ENCODE measurements at places on chromosomes 2 and 18.
A peak's percentile ranks its signal among the peaks of the same experiment; 100 is the strongest.

DNA sequence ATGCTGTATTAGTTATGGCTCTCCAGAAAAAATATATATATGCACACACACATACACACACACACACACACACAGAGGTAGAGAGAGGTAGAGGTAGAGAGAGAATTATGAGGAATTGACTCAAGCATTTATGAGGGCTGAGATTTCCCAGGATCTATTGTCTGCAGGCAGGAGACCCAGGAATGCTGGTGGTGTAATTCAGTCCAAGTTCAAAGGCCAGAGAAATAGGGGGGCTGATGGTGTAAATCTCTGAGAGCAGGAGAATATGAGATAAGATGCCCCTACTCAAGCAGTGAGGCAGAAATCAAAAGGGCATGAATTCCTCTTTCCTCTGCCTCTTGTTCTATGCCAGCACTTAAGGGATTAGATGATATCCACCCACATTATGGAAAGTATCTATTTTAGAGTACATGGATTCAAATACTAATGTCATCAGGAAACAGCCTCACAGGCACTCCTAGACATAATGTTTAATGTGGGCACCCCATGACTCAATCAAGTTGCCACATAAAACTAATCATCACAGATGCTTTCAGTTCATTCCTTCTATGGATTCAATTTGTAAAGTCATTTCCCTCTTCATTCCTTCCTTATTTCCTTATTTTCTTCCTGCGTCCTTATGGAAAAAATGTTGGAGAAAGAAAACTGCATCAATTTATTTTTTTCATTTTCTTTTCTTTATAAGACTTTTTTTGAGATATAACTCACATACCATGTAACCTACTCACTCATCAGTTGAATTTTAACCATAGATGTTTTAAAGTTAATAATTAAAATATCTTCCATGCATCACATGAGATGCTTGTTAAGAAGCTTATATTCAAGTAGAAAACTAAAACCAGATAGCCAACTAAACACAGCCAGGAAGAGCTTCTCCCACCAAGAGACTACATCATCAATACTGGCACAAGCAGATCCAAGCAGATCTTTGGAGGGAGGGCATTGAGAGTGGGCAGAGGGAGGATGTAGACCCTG, 406.2 kb downstream of the MBD2 start:
- DNase-seq = no peak

DNA sequence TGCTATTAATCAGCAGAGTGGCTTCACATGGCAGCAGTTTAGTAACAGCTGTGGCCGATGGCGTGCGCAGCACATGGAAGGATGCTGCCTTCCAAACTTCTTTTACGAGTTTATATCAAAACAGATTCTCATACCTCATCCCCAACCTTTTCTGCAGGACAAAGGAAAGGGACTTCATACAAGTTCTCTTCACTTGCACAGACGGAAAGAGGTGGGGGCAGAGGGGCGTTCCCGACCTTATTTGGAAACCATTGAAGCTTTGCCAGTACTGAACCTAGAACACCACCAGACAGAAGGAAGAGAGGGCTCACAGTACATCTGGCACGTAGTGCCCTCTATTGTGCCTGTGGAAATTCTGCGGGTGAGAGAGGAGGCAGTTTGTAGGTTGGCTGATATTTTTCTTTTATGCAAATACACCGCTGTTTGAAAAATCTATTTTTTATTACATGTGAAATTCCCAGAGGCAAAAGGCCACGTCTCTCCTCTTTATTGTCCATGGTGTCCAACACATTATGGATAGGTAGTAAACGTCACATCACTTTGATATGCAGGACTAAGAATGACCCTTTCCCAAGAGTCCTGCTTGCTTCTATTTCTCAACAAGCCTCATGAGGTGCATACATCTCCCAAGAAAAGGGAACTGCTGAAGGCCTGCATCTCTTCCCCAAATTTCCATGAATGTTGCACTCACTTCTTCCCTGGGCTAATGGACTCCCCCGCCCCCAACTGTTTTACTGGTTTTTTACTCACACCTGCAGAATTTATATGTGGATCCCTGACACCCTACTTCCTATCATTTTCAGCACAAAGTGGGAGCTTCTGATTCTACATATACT, 31.3 kb downstream of the COLEC12 start:
- no peak for DNase-seq

DNA sequence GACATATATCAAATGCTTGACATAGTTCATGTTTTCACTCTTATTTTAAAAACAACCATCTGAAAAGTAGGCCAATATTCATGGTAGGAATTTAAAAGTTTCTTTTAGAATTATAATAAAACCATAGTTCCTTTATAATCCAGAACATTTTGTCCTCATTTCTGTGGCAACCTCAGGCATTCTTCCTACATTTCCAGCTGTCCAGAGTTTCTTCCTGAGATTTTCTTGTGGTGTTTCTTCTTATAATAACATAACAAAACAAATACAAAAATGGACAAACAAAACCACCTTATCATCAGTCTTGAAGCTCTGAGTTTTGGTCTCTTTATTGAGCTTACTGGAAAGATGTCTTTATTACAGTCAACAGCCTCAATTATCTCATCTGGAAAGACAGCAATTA, 2028.6 kb upstream of the CELF4 start:
- DNase-seq = no peak

- peak; percentile 75 for DNase-seq
These were observed 63.0 kb upstream of the MSH2 start for GRCh38 chr2:47339745-47340541.

GRCh38 chr2:149155196-149155969, 116.9 kb downstream of the LYPD6B start:
- DNase-seq = no peak

DNA sequence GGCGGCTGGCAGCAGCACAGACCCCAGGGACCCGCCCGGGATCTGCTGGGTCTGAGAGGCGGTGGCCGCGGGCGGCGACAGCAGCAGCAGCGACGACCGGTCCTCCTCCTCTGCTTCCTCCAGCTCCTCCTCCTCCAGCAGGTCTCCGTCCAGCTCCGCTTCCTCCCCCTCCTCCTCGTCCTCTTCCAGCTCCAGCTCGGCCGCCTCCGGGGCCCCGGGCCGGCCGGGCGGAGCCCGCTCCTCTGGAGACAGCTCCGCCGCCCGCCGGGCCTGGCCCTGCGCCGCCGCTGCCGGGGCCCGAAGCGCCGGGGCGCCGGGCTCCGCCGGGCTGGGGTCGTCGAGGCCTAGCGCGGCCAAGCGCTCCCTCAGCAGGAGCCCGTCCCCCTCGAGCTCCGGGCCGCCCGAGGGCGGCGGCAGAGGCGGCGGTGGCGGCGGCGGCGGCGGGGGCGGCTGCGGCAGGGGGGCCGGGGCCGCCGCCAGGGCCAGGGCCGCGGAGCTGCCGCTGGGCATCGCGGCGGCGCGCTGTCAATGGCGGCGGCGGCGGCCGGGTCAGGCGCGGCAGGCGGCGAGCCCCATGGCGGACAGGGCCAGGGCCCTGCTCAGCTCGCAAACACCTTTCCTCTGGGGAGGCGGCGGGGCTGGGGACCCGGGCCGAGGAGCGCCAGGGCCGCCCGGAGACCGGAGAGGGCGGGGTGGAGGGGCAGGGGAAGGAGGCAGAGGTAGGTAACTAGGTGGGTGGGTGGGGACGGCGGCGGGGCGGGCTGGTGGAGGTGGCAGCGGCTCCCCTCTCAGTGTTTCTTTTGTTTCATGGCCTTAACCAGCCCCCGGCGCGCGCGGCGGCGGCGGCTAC, 445 bp downstream of the MEX3C start:
- peak; percentile 75 for DNase-seq

DNA sequence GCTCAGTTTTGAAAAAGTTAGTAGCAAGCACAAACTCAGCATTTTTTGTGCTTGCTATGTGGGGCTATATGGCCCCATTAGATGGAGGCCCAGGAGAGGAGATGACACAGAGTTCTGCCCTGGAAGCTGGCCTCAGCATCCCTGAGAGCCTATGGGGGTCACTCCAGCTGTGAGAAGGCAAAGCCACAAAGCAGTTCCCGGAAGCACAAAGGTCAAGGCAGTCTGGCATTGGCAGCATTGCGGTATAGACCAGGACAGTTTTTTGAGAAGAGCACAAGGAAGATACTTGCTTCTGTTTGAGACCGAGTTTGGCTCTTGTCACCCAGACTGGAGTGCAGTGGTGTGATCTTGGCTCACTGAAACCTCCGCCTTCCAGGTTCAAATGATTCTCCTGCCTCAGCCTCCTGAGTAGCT, 7.5 kb upstream of the ITPRIPL1 start:
- no peak for DNase-seq

DNA sequence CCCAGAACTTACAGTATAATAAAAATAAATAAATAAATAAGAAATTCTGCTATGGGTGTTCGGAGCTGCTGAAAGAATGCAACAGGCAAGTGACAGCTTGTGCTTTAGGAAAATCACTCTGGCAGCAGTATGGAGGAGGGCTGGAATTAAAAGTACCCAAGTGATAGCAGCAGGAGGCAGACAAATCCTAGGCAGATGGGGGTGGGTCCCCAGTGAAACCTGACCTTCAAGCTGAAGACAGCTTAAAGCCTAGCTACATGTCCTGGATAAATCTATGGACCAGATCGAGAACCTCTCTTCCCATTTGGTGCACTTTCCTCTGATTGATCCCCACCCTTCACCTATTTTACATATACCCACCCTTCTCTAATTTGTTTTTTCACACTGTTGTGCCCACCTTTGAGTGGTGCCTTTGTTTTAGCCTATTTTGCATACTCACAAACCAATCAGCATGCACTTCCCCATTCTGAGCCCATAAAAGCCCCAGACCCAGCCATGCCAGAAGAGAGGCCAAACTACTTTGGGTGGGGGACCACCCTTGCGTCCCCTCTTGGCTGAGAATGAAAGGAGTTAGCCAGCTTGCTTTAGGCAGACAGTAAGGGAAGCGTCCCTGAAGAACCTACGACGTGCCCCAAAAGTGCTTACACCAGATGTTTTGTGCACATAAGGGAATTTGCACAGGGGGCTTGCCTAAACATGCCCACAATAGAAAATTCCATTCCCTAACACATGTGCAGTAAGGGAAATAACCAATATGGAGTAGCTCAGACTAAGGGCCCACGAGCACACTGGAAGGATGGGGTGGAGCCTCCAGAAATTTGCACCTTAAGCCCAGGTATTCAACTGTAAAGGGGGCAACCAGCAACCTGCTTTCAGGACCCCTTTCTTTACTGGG, 3.0 kb downstream of the METTL8 start:
- DNase-seq = no peak

- no peak for DNase-seq
These were observed 12.6 kb upstream of the TTC32 start for GRCh38 chr2:19914266-19914975.

GRCh38 chr2:237444071-237444470, 30.1 kb upstream of the COL6A3 start:
- no peak for DNase-seq

- peak; percentile 34 for DNase-seq
These were observed 19.7 kb upstream of the TNFAIP6 start for GRCh38 chr2:151337643-151338042.

DNA sequence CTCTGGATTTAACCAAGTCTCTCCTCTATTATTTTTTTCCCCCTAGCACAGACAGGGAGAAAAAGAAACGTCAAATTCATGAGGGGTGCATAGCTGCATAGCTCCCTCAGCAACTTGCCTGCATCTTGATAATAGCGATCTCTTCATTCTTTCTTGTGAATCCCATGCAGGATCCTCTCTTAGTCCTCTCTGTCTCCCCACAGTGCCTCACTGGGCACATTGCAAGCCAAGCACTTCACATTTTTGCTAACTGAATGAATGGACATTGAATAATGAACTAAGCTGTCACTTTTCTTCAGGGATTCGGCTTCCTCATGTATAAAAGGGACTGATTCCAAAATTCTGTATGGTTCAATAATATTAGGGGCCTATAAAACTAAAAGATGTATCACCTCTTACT, 2.9 kb upstream of the EPB41L3 start:
- peak; percentile 3 for DNase-seq

DNA sequence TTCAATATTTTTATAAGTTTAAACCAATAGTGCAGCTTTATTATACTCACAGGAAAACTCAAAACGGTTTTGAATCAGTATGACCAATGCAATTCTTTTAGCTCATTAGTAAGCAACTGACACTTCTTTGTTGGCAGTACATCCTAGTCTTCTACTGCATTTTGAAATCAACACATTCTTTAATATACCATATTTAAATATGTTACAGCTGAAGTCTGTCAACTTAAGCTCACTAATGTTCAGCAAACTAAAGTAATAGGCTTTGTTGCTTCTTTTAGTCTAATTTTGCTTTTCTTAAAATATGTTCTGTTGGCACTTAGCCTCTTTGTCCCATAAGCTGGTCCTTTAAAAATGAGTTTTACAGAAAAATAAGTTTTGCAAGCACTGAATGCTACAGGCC, 55.4 kb upstream of the CCBE1 start:
- DNase-seq = no peak

DNA sequence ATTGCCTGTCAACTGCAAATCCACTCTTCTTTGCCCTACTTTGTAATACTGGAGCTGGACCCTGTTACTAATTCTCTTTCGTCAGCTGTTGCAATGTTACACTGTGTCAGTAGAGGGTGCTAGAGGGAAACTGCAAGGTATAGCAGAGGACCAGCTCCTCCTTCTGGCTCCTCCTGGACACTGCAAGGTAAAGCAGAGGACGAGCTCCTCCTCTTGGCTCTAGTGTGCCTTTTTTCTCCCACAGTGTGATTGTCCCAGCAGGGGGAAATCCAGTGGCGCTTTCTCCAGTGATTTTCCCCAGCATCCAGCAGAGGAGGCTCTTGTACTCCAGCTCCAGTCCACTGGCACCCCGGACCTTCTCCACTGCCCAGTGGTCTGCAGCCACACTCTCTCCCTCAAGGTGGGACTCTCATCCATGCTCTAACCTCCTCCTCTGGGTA, 95.6 kb downstream of the CAPN13 start:
- DNase-seq = peak; percentile 89

GRCh38 chr2:7915302-7916091, 766.4 kb upstream of the ID2 start:
- DNase-seq = peak; percentile 54

DNA sequence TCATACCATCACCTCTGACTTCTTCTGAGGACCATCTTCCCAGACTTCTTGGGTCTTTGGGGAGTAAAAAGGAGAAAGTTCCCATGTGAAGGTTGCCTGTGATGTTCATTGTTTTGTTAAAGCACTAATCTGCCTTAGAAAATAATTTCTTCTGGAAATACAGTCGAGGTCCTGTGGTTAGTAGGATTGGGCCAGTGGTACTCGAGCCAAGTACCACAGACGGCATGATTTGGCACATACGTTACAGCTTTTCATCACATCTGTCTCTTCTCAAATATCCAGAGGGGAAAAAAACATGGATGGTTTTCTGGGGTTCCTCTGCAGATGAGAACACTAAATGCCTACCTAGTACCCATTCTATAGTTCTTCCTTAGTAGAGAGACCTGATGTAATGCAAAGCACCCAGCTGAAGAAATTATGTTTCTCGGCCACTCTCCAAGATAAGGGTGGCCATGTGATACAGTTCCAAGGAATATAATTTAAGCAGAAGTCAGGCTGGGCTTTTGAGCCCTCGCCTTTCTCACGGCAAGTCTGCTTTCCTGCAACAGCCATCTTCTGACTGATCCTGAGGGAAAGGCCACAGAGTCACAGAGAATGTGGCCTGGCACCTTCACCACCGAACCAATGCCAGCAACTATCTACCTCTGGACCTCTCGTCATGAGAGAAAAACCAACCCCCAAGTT, 161.0 kb downstream of the RNF152 start:
- no peak for DNase-seq

GRCh38 chr2:20356042-20356441, 5.4 kb upstream of the PUM2 start:
- DNase-seq = peak; percentile 77
